NCI-H1092 (cell line): ENCODE measurements at places on chromosomes 2 and 18.

DNA sequence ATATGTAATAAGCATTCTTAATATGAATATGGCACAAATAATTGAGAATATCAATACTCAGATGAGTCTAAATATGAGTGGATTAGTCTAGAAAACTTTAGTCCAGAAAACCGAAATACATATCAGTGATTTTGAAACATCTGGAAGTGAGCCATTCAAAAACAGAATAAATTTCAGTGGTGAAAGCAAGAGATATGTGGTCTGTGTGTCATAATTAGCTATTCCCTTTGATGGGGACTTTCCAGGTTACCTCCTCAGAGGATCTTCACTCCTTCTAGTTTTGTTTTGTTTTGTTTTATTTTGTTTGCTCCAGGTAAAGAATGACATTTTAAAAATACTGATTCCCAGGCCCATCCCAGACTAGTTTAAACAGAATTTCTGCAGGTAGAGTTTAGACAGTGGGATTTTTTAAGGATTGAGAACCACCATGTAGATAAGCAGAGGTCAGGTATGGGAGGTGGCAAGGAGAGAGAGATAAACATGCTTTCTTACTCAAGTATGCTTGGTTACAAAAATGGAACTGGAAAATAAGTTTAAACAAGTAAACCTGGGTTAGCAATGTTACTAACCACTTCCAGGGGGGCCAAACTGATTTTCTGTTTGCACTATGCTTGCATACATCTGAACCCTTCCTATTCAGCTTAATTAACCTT lies 70.7 kb downstream of the NABP1 start:
- no peak for DNase-seq

DNA sequence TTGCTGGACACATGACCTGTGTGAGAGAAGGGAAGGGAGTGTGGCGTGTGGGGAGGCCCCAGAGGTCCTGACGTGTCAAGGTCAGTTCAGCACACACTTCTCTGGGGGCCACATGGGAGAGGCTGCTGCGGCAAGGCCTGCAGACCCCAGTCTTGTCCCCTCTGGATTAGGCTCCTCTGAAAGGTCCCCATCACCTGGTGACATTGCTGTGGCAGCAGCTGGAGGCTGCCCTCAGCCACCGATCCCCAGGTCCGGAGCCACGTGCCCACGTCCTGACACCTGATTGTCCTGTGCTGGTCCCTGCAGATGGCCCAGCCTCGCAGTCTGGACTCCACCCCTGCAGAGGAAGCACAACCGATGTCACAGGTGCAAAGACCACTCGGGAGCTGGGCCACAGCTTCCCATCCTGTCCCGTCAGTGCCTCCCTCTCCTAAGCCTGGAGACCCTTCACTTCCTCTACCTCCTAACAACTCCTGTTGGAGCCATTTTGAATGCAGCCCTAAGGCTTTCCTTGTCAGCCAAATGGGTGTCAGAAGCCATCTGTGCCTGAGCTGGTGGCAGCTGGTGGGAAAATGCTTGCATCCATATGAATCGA lies 12.7 kb downstream of the TMEM177 start:
- DNase-seq: no peak

- no peak for DNase-seq
Measured at GRCh38 chr2:170707821-170708795, 7.0 kb upstream of the SP5 start.

- no peak for DNase-seq
Measured at GRCh38 chr18:2627821-2628276, 27.7 kb upstream of the SMCHD1 start.

GRCh38 chr2:184201246-184201645 lies 397.1 kb upstream of the ZNF804A start:
- no peak for DNase-seq

DNA sequence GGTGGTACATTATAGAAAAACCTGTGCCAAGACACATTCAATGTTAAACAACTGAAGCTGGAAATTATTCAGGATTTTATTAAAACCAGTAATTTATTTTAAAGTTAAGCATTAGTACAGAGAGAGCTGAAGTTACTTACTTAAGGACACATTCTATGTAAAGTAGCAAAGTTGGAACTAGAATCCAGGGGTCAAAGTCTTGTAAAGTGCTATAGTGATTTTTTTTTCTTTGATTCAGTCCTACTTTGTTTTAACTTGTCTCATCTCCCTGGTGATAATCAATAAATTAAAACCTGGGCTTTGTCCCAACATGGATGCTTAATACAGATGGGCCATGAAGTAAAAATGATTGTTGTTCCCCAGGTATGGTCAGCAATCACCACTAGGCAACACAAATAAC lies 1271.8 kb upstream of the CHAC2 start:
- no peak for DNase-seq

DNA sequence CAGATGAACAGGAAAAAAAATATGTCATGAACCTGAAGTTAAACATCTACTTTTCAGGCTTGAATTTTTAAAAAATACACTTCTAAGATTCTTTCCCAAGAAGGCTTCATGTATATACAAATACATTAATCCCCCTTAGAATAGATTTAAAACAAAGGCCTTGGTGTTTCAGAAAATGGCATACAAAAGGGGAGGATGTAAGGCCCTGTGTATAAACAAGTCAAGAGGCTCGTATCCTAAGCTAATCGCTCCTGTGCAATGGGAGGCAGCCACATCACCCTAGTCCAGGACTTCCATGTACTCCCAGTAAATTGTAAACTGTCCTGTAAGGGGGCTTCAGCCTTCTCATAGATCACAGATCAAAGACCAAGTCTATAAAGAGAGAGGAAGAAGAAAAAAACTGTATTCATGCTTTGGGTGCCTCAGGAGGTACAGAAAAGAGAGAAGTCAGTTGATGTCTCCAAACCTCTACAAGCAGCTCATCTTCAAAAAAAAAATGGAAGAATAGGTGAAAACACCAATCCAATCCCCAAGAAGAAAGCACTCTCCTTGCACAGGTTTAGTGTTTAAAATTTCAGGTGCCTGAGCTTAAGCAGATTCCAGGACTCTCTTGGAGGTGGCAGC lies 53.9 kb downstream of the ANKRD44 start:
- DNase-seq: no peak

DNA sequence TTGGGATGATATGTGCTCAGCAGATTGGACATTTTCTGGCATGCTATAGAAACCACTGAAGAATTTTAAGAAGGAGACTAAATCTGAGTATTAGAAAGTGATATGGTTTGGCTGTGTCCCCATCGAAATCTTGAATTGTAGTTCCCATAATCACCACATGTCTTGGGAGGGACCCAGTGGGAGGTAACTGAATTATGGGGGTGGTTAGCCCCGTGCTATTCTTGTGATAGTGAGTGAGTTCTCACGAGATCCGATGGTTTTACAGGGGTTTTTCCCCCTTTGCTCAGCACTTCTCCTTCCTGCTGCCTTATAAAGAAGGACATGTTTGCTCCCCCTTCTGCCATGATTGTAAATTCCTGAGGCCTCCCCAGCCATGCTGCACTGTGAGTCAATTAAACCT lies 535.9 kb upstream of the VRK2 start:
- no peak for DNase-seq

GRCh38 chr2:117085737-117086136 lies 728.8 kb upstream of the DDX18 start:
- no peak for DNase-seq

DNA sequence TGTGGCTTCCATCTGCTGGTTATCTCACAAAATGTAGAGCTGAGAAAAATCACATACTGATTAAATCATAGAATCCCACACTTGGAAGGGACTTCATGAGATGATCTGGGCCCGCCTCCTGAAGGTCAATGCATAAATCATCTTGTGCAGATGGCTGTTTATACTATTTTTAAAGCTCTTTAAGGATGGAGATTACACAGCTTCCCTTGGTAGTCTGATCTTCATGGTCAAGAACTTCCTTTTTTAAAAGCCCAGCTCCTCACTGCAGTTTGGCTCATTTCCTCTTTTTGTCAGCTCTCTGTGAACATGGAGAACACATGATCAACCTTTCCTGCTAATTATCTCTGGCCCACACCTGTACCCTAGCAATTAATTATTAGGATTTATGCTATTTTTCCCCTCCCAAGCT lies 25.9 kb downstream of the GCG start:
- DNase-seq: no peak

DNA sequence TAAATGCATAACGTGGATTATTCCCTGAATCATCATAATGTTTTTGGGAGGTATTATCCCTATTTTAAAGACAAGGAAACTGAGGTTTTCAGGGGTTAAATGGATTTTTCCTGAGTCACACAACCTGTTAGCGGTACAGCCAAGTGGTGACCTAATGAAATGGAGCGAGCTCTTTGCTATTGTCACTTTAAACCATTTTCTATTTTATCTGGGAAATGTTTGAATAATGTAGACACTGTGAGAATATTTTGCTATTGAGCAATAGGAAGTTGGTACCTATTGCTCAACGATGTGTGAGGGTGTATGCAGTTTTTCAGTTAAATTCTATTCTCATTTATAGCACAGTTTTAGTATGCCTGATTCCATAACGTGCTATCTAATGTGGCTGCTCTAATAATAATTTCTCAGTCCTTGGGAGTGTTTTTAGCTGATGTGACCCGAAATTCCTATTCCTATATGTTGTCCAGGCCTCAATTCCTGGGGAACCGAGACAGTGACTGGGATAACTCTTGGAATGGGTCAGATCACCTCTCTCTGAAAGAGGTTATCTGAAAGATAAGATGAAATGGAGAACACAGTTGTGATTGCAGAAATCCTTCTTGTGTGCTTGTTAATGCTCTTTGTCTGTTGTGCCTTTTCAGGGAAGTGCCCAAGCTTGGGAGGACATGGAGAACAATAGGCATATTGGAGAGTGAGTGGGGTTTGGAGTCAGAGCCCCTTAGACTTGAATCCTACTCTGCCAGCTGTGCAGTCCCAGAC lies 38.4 kb downstream of the ABCB11 start:
- DNase-seq: no peak

- DNase-seq: peak; percentile 8
Measured at GRCh38 chr2:205902041-205902899, 183.7 kb downstream of the INO80D start.

- no peak for DNase-seq
Measured at GRCh38 chr18:3452750-3453539, 3.0 kb downstream of the TGIF1 start.

GRCh38 chr2:195945056-195945455 lies 123.6 kb downstream of the DNAH7 start:
- DNase-seq: no peak

DNA sequence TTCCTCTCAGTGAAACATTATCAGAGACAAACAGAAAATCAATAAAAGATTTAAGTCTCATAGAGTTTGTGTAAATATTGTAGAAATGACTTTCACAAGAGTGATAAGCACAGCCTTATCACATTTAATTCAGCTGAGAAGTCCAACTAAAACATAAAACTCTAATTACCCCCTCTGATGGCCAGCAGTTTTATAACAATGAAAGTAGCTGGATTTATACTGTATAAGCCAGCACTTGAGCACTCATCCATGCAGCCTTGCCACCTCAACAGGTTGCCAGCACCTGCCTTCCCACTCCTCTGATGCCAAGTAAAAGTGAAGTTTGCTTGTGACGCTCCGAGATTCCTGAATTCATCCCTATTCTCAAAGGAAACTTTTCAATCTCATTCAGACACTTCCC lies 103.0 kb upstream of the STK39 start:
- DNase-seq: no peak

- DNase-seq: no peak
Measured at GRCh38 chr18:12701161-12701560, 1.4 kb downstream of the CEP76 start.

GRCh38 chr2:227004482-227004881 lies 159.5 kb downstream of the COL4A4 start:
- DNase-seq: no peak

DNA sequence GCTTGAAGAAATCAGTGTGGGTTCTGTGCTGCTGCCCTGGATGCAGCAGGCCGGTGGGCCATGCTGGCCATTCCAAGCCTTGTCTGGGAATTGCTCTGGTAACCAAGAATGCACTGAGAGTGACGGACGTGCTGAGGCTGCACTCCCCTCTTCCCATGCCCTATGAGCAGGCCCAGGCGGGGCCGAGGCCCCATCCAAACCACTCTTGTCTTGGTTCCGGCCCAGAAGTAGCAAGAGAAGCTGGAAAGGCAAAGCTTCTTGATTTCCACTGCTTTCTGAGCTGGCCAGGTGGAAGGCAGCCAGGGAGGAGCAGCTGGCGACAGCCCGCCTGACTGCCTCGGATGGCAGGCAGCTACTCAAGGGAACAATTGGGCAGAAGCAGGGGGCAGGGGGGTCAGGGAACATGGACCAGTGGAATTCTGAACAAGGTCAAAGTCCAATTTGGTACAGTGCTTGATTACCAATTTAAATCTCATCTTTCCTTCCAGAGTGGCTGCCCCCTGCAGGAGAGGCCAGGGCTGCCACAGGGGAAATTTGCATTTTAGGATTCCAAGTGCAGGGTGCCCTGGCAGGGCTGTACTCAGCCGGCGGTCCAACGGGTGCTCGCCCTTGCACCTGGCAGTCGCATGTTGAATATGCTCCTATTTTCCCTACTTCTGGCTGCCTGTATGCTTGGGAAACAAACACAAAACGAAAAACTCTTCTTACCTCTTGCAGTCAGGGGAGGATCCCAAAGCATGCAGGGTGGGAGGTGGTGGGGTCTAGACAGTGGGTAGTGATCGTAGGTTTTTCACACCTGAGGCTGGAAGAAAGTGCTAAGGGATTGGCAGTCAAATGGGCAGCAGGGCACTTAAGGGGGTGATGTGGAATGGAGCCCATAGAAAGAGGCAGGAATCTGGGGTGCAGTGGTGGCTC lies 67.3 kb downstream of the LIPG start:
- DNase-seq: no peak

GRCh38 chr2:200674837-200675236 lies 89.0 kb downstream of the AOX1 start:
- DNase-seq: no peak

GRCh38 chr18:23479829-23480505 lies 23.3 kb upstream of the RMC1 start:
- no peak for DNase-seq

- no peak for DNase-seq
Measured at GRCh38 chr2:36438449-36438977, 82.9 kb downstream of the CRIM1 start.

GRCh38 chr2:168577885-168578284 lies 121.8 kb downstream of the CERS6 start:
- DNase-seq: no peak

DNA sequence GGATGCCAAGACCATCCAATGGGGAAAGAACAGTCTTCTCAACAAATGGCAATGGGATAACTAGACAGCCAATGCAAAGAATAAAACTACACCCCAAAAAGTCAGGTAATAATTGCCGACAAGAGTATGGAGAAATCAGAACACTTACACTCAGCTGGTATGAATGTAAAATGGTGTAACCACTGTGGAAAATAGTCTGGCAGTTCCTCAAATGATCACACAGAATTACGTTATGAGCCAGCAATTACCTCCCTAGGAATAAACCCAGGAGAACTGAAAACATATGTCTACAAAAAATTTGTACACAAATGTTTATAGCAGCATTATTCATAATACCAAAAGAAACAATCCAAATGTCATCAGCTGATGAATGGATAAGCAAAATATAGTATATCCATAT lies 8.8 kb downstream of the IWS1 start:
- no peak for DNase-seq

- no peak for DNase-seq
Measured at GRCh38 chr2:8328217-8328616, 353.6 kb upstream of the ID2 start.
